ENCODE measurements at places on chromosomes 6 and 20. TPM values are rescaled to one million over a fixed set of nuclear protein-coding genes. Genes with fewer than 3 reads are reported as not detected.

Gene PHACTR3
- total RNA-seq: 3.4 TPM

Gene GTPBP2
- 29.9 TPM for total RNA-seq

Gene EYA4
- total RNA-seq: 0.09 TPM

Gene ROS1
- total RNA-seq: not detected

Gene ARMC12
- total RNA-seq: 0.43 TPM

Gene HLA-DRB1
- not detected for total RNA-seq

Gene DBNDD2
- 6.8 TPM for total RNA-seq

Gene PGC
- total RNA-seq: not detected

Gene MEP1A
- not detected for total RNA-seq

Gene CST7
- total RNA-seq: not detected

Gene NXT1
- total RNA-seq: 24.6 TPM

Gene WFDC10B
- not detected for total RNA-seq

Gene KCNK16
- not detected for total RNA-seq
